SHP77 treated with DMSO at 0.1 percent for 48 hours (cell line): ENCODE measurements at places on chromosomes 7 and 10.

DNA sequence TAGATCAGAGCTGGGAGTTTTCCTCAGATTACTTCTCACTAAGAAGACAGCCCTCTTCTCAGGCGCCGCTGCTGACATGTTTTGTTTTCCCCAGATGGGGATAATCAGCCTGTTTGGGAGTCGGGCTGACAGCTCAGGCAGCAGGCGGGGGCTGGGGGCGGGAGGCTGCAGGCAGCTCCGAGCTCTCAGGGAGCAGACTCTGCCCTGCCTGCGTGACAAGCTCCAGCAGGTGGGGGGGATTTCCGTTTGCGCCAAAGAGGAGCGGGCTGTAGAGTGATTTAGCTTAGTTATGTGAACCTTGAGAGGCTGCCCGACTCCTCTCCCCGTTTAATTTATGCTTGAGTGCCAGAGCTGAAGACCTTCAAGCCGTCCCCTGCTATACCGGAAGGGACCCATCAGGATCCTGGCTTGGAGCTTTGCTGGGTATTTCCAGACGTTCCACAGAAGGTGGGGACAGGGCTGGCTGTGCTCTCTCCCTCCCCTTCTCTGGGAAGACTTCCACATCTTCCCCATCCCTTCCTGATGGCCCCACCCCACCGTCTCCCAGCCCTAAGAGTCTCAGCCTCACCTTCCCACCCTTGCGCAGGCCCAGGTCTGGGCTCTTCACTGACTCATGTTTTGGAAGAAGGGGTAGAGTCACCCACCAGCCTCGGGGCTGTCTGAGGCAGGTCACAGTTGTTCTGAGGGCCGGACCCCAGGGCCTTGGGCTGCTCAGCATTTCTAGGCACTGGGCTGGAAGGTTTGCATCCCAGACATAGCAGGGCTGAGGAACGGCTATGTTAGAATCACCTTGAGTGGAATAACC lies 24.7 kb upstream of the ADCYAP1R1 start:
- DNase-seq: no peak

DNA sequence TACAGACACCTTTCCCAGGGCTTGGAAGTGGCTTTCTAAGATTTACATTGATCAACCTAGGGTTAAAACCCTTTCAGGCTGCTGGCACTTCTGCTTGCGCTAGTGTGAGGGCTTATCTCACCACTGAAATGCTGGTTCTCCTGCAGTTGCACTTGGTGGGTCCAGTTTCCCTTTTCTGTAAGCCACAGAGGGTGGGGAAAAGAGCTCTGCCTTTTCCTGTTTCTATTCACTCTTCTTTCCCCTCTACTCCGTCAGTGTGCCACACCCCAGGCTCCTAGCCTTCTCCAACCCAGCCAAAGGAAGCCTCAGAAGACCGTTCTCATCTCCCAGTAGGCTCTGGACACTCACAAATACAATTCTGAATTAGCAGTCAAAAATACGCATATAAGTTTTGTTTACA lies 19.0 kb upstream of the CAPZA2 start:
- no peak for DNase-seq

DNA sequence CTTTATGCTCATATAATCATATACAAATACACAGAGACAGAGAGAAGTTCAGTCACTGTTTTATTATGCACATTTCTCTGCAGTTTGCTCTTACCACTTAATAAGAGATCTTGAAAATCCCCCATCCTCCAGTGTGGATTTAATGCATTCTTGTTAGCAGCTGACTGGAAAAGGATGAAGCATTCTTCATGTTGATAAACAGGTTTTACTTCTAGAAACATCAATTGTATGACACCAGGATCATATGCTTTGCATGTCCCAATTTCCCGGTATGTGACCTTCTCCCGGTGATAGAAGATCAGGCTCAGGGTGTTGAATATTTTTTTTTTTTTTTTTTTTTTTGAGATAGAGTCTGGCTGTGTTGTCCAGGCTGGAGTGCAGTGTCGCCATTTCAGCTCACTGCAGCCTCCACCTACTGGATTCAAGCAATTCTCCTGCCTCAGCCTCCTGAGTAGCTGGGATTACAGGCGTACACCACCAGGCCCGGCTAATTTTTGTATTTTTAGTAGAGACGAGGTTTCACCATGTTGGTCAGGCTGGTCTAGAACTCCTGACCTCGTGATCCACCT lies 6.2 kb upstream of the CREB3L2 start:
- DNase-seq: no peak

GRCh38 chr7:32298408-32299132 lies 191.6 kb downstream of the LSM5 start:
- no peak for DNase-seq

DNA sequence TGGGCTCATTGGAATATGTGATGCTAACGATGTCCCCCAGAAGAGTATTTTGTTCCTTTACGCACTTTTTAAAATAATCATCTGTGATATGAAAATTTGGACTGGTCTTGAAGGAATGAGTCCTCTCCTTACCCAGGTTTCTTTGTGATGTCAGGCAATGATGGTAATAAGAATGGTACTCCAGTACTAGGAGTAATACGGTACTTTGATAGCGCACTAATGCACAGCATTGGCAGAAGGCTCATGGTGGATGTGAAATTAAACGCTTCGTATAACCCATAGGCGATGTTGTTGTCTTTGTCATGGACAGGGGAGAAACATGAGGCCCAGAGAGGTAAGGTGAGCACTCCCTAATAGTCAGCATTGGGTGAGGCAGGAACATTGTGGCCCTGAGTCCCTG lies 125.4 kb downstream of the DPP6 start:
- no peak for DNase-seq

- DNase-seq: no peak
These were observed 34.2 kb downstream of the MTURN start for GRCh38 chr7:30168835-30169573.

- no peak for DNase-seq
These were observed at the start of gene AGR3 for GRCh38 chr7:16881844-16882243. TSS of gene AGR3 (minus strand) at chr7:16881983. CDS start at chr7:16878618, 3,365 bp downstream.

DNA sequence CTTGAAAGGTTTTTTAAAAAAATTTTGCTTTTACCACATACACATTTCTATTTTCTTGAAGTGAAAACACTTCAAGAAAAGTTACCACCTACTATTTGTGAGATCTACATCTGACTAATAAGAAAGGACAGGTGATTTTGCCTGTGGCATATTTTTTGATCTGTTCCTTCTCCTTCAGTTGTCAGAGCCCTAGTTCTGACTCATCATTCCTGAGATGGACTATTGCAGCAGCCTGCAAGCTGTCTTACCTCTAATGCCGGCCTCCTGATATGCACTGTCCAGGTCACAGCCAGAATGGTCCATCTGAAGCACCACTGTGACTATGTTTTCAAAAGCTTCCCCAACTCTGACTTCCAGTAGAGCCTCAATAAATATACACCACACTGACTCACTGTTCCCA lies 28.2 kb upstream of the ANK3 start:
- no peak for DNase-seq

DNA sequence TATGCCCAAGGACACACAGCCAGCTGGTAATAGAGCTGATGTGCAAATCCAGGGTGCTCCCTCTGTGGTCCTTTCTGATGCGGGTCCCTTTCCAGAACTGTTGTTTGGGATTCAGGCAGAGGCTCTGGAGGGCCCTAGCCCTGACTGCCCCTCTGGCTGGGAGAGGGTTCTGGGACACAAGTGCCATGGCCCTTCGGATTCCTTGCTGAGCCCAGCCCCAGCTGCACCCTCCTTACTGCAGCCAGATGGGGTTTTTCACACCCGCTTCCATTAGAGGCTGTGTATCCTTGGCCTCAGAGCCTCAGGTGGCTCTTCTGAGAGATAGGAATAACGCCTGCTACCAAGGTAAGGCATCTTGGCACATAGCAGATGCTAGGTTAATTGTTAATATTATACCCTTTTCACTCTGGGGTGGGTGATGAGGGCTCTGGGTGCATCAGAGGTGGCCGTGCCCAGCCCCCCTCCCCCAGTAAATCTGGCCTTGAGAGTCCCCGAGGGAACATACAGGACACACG lies 89.8 kb upstream of the LRRC4 start:
- DNase-seq: no peak

- no peak for DNase-seq
These were observed 165.3 kb downstream of the PTPRN2 start for GRCh38 chr7:158422196-158422886.

GRCh38 chr10:28959850-28960501 lies 282.7 kb downstream of the BAMBI start:
- DNase-seq: no peak

DNA sequence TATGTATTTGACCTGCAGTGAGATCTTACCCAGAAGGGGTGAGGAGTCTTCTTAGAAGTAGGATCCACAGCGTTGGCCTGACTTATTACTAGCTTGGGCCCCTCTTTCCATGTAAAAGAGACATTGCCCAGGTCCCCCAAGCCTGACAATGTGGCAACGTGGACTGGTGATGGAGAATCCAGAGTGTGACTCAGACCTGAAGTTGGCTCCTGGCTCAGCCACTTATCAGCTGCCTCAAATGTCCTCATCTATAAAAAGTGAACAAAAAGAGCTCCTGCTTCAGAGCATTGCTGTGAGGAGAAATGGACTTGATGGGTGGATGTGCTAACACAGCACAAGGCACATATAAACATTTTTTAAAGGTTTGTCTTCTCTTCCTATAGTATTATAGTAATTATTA lies 35.4 kb upstream of the TECTB start:
- DNase-seq: no peak

- no peak for DNase-seq
These were observed 544.4 kb downstream of the SH2D4B start for GRCh38 chr10:81081887-81082620.

DNA sequence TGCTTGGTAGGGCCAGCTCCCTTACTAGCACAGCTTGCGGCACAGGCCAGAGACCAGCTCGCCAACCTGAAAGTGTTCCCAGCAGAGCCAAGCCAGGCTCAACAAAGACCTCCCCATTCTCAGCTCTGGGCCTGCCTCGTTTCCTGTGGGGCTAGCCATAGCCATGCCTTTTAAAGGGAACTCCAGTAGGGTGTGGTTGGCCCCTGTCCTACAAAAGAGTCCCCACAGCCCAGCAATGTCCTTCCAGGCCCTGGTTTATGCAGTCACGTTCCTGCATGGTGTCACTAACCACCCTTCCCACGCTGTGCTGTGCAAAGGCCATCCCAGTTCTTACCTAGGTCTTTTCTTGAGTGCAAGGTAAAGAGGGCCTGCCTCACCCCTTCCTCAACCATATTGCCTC lies 87.8 kb upstream of the LRRC4 start:
- DNase-seq: no peak

- DNase-seq: no peak
These were observed 481.5 kb upstream of the AKR1E2 start for GRCh38 chr10:4344492-4344994.

DNA sequence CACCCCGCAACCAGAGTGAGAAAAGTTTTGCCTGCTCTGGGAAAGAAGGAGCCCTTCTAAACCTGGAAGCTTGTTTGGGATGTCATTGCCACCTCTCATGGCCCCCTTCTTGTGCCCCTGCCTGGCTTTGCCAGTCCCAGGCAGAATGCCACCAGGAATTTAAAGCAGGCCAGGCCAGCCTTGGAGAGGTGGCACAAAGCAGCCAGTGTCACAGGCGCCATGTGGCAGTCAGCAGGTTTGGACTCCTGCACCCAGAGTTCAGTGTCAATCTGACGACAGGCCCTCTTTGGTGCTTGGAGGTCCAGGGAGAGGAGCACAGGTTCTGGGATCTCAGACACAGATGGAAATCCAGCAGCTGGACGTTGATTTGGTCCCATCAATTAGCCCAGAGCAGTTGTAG lies 12.7 kb downstream of the HK1 start:
- DNase-seq: no peak

DNA sequence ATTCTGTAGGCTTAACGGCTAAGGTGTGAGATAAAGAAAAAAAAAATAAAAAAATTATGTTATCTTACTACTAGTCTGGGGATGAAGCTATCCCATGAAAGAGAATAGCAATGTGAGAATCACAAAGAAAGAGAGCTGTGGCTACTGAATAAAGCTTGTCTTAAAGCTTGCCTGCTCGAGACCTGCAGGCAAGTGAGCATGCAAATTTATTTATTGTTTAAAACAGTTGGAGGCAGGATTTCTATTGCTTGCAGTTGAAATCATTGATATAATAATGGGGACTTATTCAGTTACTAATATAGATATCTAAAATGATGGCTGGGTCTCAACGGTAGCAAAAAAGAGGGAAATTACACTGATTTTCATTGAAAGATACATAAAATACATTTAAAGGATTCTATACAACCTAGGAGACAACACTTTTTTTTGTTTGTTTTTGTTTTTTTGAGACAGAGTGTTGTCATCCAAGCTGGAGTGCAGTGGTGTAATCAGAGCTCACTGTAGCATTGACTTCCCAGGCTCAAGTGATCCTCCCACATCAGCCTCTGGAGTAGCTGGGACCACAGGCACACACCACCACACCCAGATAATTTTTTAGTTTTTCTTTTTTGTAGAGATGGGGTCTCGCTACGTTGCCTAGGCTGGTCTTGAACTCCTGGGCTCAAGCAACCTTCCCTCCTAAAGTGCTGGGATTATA lies 144.5 kb upstream of the FEZF1 start:
- no peak for DNase-seq

- no peak for DNase-seq
These were observed 6.1 kb upstream of the CPA4 start for GRCh38 chr7:130286881-130287280.

GRCh38 chr10:53690524-53691240 lies 918.1 kb upstream of the MBL2 start:
- DNase-seq: no peak

DNA sequence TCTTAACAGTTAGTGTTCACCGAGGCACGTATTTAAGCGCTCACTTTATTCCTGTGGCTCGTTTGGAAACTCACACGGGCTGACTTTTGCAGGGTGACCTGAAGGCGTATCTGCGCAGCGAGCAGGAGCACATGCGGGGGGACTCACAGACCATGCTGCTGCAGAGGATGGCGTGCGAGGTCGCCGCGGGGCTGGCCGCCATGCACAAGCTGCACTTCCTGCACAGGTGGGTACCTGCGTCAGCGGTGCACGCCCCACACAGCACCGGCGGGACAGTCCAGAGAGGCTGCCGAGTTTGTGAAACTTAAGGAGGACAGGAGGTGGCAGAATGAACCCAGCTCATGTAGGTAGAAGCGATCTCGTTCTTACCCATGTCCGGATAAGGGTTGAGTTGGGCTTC lies 39.8 kb upstream of the BHLHA15 start:
- no peak for DNase-seq

- DNase-seq: no peak
These were observed 83.1 kb upstream of the SEMA3A start for GRCh38 chr7:84277628-84278224.

DNA sequence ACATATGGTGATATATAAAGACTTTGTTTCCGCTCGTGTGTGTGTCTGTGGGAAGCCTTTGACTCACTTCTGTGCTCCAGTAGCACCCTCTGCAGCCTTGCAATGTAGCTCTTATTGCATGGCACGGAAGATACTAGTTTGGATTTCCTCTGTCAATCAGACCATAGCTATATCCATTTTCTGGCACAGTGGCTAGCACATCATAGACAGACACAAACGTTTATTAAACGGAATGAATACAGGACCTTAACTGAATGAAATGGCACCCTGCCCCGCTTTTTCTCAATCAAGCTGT lies 124.0 kb upstream of the PTPN20 start:
- no peak for DNase-seq

- DNase-seq: no peak
These were observed 241.9 kb downstream of the FOXP2 start for GRCh38 chr7:114656466-114656865.

- DNase-seq: no peak
These were observed 27.0 kb upstream of the FAM107B start for GRCh38 chr10:14801723-14802122.

- DNase-seq: no peak
These were observed 78.7 kb upstream of the MSRB2 start for GRCh38 chr10:23016636-23017035.
